ENCODE measurements at places on chromosomes 16 and 17. TPM values are rescaled to one million over a fixed set of nuclear protein-coding genes. Genes with fewer than 3 reads are reported as not detected.

The TBC1D3I gene
- 0.51 TPM for total RNA-seq

The SMIM36 gene
- total RNA-seq = not detected

The TNFRSF13B gene
- total RNA-seq = not detected

The ARL5C gene
- total RNA-seq = not detected

The MGAT5B gene
- 0.17 TPM for total RNA-seq

The AFMID gene
- 24.1 TPM for total RNA-seq

The PDIA2 gene
- not detected for total RNA-seq

The SHISA6 gene
- not detected for total RNA-seq

The TNK1 gene
- total RNA-seq = 0.66 TPM

The ODAD4 gene
- total RNA-seq = 1.3 TPM
